Uterine smooth muscle cell (primary cell): ENCODE measurements at places on chromosomes 1 and 21. TPM values are rescaled to one million over a fixed set of nuclear protein-coding genes. Genes with fewer than 3 reads are reported as not detected.

TTC39A gene
- 1.4 and 2.2 TPM in 2 replicates for total RNA-seq

TNFRSF25 gene
- total RNA-seq = 2.9 and 4.5 TPM in 2 replicates

HES4 gene
- total RNA-seq = 2.0 and 3.7 TPM in 2 replicates

SYT11 gene
- total RNA-seq = 40.4 and 46.0 TPM in 2 replicates

TFF3 gene
- not detected in 2 replicates for total RNA-seq

SIM2 gene
- total RNA-seq = under 0.01 and 0.62 TPM in 2 replicates

KPRP gene
- total RNA-seq = not detected in 2 replicates

ELAPOR1 gene
- 0.44 and 0.50 TPM in 2 replicates for total RNA-seq

COL8A2 gene
- total RNA-seq = 5.0 and 12.5 TPM in 2 replicates

COL9A2 gene
- total RNA-seq = 0.55 and 1.00 TPM in 2 replicates

EFNA3 gene
- total RNA-seq = 0.22 and 0.50 TPM in 2 replicates

GJA9 gene
- 0.11 and 0.12 TPM in 2 replicates for total RNA-seq

FCN3 gene
- total RNA-seq = not detected in 2 replicates
